Activated CD8-positive, alpha-beta T cell treated with anti-CD3 and anti-CD28 coated beads, Interleukin-2, amount 10 ng/mL, durations not matched to agents 7 days and 5 days (primary cell): ENCODE measurements at places on chromosomes 2 and 18.

DNA sequence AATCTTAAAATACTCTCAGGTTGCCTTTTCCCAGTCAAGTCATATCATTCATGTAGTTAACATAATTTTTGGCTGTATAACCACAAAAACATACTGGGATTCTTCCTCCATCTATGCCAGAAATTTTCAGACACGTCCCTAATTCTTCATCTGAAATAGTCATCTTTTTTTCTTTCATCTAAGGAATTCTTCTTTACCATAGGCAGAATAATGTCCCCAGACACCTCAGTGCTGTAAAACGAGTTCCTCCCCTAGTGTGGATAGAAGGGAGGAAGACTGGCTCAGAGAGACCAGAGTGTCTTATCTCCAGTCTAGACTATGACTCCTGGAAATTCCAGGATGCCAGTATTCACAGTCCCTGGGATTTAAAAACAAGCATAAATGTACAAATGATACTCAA, 127.8 kb downstream of the MREG start:
- H3K4me3 ChIP-seq, result no peak overlapping the region
- peaks cover 13% of the 10 kb centered on the region for H3K27me3 ChIP-seq
- no peak for DNase-seq
- no peak overlapping the region for H3K27ac ChIP-seq
- H3K4me1 ChIP-seq, result no peaks in the 10 kb centered on the region
- H3K36me3 ChIP-seq, result no peaks in the 10 kb centered on the region

GRCh38 chr2:49248506-49248905, 94.2 kb upstream of the FSHR start:
- H3K4me1 ChIP-seq, result no peaks in the 10 kb centered on the region
- H3K4me3 ChIP-seq, result no peak overlapping the region
- no peak overlapping the region for H3K27ac ChIP-seq
- no peaks in the 10 kb centered on the region for H3K27me3 ChIP-seq
- no peaks in the 10 kb centered on the region for H3K36me3 ChIP-seq

DNA sequence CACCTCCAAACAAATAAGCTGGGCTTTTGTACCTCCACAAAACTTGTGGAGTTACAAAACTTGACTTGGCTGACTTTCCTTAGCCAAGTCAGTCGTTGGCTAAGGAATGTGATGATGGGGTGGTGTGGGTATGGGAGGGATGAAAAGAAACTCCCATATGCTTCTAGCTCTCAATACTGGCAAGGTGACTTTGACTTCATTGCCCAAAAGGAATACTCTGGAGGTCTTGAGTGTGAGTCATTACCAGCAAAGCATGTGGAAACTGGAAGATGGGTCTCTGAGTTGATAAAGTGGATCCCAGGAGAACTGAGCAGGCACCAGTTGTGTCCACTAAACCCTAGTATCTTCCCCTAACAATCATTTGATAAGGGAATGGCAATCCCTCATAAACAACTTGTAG, 226.7 kb downstream of the GULP1 start:
- no peaks in the 10 kb centered on the region for H3K36me3 ChIP-seq
- no peak overlapping the region for H3K4me3 ChIP-seq
- H3K4me1 ChIP-seq, result no peaks in the 10 kb centered on the region
- H3K27ac ChIP-seq, result no peak overlapping the region
- DNase-seq, result no peak

- no peak for DNase-seq
- no peaks in the 10 kb centered on the region for H3K36me3 ChIP-seq
- H3K27ac ChIP-seq, result no peak overlapping the region
- H3K27me3 ChIP-seq, result peaks cover 8% of the 10 kb centered on the region
- no peaks in the 10 kb centered on the region for H3K4me1 ChIP-seq
Measured at GRCh38 chr18:21960189-21960588, 209.2 kb upstream of the GATA6 start.

DNA sequence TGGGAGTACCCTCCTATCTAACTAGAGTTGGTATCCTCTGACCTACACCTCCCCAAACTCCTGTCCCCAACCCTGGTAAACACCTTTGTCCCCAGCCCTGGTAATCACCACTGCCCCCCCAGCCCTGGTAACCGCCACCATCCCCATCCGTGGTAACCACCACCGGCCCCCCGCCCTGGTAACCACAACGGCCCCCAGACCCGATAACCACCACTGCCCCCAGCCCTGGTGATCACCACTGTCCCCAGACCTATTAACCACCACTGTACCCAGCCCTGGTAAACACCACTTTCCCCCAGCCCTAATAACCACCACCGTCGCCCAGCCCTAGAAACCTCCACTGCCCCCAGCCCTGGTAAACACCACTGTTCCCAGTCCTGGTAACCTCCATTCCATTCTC, 820.2 kb upstream of the SALL3 start:
- DNase-seq, result no peak
- no peaks in the 10 kb centered on the region for H3K4me1 ChIP-seq
- no peaks in the 10 kb centered on the region for H3K36me3 ChIP-seq
- H3K4me3 ChIP-seq, result no peak overlapping the region
- no peak overlapping the region for H3K27ac ChIP-seq

DNA sequence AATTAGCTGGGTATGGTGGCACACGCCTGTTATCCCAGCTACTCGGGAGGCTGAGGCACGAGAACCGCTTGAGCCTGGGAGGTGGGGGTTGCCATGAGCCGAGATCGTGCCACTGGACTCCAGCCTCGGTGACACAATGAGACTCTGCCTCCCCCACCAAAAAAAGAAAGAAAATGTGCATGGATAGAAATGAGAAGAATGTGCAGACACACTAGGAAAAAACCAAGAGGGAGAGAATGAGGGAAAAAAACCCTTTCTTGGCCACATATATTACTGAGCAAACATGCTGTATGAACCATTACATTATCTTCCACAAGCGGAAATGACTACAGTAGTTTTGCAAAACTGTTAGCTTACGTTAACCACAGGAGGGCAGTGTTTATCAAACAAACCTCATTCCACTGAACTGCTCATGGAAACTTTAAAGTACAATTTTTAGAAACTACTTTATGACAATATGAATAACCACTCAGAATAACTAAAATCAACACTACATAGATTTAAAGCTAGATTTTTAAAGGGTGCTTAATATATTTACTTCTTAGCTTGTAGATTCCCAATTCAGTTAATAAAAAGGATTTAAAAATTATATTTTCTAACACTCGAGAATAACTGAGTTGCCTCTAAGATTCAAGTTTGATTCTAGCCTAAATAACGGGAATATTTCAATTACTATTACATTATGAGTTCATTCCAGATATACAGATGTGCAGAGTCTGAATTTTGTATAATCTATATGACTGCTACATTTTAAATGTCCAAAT, 26.4 kb downstream of the ASXL2 start:
- peak overlapping the region; percentile 66 for H3K4me3 ChIP-seq
- no peaks in the 10 kb centered on the region for H3K27me3 ChIP-seq
- peaks cover 9% of the 10 kb centered on the region for H3K36me3 ChIP-seq

DNA sequence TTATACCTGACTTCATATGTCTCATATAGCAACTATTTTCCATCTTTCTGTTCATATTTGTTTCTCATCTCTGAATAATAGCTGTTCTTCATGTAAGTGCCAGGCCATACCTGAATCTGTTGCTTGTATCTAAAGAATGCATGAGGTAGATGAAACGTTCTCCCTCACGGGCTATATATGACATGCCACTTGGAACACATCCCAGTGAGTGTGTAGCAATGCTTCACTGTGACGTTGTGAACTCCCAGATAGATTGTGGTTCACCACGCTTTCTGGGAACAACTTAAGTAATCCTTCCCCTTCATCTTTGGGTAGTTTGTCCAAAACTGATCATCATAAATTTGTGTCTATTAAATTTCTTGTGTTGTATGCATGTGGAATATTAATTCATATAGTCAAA, 60.1 kb downstream of the RDH14 start:
- H3K4me1 ChIP-seq, result peaks cover 3% of the 10 kb centered on the region
- no peaks in the 10 kb centered on the region for H3K36me3 ChIP-seq
- peaks cover 16% of the 10 kb centered on the region for H3K27me3 ChIP-seq
- H3K27ac ChIP-seq, result no peak overlapping the region
- DNase-seq, result no peak

- H3K4me3 ChIP-seq, result no peak overlapping the region
- no peak for DNase-seq
- no peaks in the 10 kb centered on the region for H3K4me1 ChIP-seq
Measured at GRCh38 chr2:212596688-212597087, 58.1 kb upstream of the ERBB4 start.

GRCh38 chr2:209425471-209426071, 1.7 kb downstream of the MAP2 start:
- no peaks in the 10 kb centered on the region for H3K36me3 ChIP-seq
- no peak overlapping the region for H3K27ac ChIP-seq
- no peak overlapping the region for H3K4me3 ChIP-seq
- peaks cover 20% of the 10 kb centered on the region for H3K27me3 ChIP-seq
- DNase-seq, result no peak

- H3K4me1 ChIP-seq, result peaks cover 5% of the 10 kb centered on the region
- H3K36me3 ChIP-seq, result peaks cover 5% of the 10 kb centered on the region
- H3K27ac ChIP-seq, result no peak overlapping the region
Measured at GRCh38 chr18:4453874-4454536, 1.1 kb downstream of the DLGAP1 start.

- H3K4me1 ChIP-seq, result peaks cover 23% of the 10 kb centered on the region
- H3K36me3 ChIP-seq, result peaks cover 66% of the 10 kb centered on the region
Measured at GRCh38 chr2:128169933-128170709, 79.1 kb downstream of the UGGT1 start.

DNA sequence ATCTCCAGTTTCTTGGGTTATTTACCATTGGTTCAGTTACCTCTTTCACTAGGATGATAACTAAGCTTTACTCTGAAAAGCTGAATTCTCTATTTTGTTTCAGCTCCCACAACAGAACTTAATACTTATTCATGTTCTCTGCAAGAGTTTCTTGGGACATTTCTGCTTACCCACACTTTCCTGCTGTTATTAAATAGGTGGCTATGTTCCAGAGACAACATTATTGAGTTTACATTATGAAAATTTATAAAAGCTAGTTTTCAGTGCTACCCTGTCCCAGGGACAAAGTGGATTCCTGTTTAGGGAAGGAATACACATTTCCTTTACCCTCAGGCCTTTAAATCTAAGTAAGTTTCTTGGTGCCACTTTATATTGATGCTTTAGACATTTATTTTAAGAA, 7.0 kb upstream of the GPD2 start:
- no peak overlapping the region for H3K4me3 ChIP-seq
- DNase-seq, result no peak
- H3K27ac ChIP-seq, result no peak overlapping the region
- no peaks in the 10 kb centered on the region for H3K36me3 ChIP-seq

- no peaks in the 10 kb centered on the region for H3K36me3 ChIP-seq
- no peaks in the 10 kb centered on the region for H3K4me1 ChIP-seq
- peaks cover 2% of the 10 kb centered on the region for H3K27me3 ChIP-seq
- H3K4me3 ChIP-seq, result no peak overlapping the region
- no peak for DNase-seq
Measured at GRCh38 chr2:236687296-236687965, 117.8 kb downstream of the ACKR3 start.

DNA sequence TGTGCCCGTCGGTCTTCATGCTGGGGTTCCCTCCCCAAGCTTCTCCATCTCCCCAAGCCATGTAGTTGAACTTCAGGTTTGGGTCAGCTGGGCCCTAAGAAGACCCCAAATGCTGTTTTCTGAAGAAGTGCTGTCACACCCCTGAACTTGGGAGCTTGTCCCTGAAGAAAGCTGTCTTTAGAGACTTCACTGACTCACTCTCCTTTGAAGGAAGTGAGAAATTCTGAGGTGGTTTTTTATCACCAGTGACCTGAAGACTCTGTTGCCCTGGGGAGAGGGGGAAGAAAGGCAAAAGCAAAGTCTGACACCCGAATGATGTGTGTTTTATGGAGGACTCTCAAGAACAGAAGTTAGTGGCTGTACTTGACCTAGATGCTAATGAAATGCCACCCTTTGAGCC, 83.6 kb upstream of the BCL2L11 start:
- H3K4me1 ChIP-seq, result peaks cover 7% of the 10 kb centered on the region
- no peaks in the 10 kb centered on the region for H3K36me3 ChIP-seq
- H3K27ac ChIP-seq, result no peak overlapping the region
- peak; percentile 9 for DNase-seq
- peaks cover 4% of the 10 kb centered on the region for H3K27me3 ChIP-seq
- H3K4me3 ChIP-seq, result no peak overlapping the region

GRCh38 chr2:190529486-190530247, 4.9 kb downstream of the NEMP2 start:
- no peaks in the 10 kb centered on the region for H3K27me3 ChIP-seq
- no peak overlapping the region for H3K4me3 ChIP-seq
- peak overlapping the region; percentile 22 for H3K27ac ChIP-seq
- no peak for DNase-seq

- peaks cover 16% of the 10 kb centered on the region for H3K4me1 ChIP-seq
- no peak overlapping the region for H3K4me3 ChIP-seq
- peaks cover 15% of the 10 kb centered on the region for H3K27me3 ChIP-seq
- DNase-seq, result no peak
- peaks cover 27% of the 10 kb centered on the region for H3K36me3 ChIP-seq
- no peak overlapping the region for H3K27ac ChIP-seq
Measured at GRCh38 chr18:74590671-74591070, 7.0 kb upstream of the ZNF407 start.

- H3K4me3 ChIP-seq, result no peak overlapping the region
- peaks cover 11% of the 10 kb centered on the region for H3K27me3 ChIP-seq
- no peak for DNase-seq
- H3K4me1 ChIP-seq, result no peaks in the 10 kb centered on the region
Measured at GRCh38 chr2:170165129-170165528, 12.8 kb upstream of the MYO3B start.

DNA sequence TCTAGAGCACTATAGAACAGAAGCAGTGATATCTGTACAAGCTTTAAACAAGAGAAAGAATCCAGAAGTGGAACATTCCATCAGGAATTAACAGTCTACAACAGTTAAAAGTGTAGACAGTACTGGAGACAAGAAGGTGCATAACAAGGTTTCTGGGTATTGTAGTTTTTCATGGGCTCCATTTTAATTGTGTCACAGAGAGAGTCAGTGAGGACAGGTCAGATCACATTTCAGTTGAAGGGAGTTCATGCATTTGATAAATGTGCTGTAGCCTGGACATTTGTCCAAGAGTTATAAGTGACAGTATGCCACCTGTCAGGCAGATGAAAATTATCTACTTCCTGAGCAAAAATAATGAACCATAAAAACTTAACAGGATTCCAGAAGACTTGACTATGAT, 328.6 kb downstream of the CNTNAP5 start:
- H3K4me3 ChIP-seq, result no peak overlapping the region
- no peaks in the 10 kb centered on the region for H3K36me3 ChIP-seq
- H3K4me1 ChIP-seq, result no peaks in the 10 kb centered on the region

- H3K27me3 ChIP-seq, result no peaks in the 10 kb centered on the region
- DNase-seq, result no peak
- H3K4me1 ChIP-seq, result no peaks in the 10 kb centered on the region
- H3K36me3 ChIP-seq, result no peaks in the 10 kb centered on the region
Measured at GRCh38 chr2:4898706-4899105, 793.5 kb upstream of the SOX11 start.

- no peaks in the 10 kb centered on the region for H3K4me1 ChIP-seq
- H3K36me3 ChIP-seq, result no peaks in the 10 kb centered on the region
- H3K27me3 ChIP-seq, result peaks cover 2% of the 10 kb centered on the region
- no peak overlapping the region for H3K4me3 ChIP-seq
- no peak overlapping the region for H3K27ac ChIP-seq
Measured at GRCh38 chr2:226117510-226118065, 682.0 kb downstream of the IRS1 start.
